A549 (cell line): ENCODE measurements at places on chromosomes 12 and 14.

- no peak for DNase-seq
These were observed 398.0 kb upstream of the FAR2 start for GRCh38 chr12:28750946-28751685.

DNA sequence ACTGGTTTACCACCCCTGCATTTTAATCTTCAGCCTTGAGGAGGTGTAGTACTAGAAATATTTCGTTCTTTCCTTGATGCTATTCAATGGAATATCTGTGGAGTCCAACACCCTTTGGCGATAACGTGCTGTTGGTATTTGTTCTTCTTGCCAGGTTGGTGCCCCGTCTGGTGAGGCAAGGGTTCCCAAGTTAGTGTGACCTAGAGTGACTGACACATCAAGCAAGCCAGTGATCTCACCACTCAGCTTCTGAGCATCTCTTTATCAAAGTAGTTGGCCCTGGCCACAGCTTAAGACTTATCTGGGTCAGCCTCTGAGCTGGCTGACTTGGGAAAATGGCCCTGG is 60.2 kb downstream of the PLXNC1 start:
- no peak for DNase-seq

- DNase-seq: no peak
These were observed 55.2 kb upstream of the TMEM263 start for GRCh38 chr12:106900554-106900953.

DNA sequence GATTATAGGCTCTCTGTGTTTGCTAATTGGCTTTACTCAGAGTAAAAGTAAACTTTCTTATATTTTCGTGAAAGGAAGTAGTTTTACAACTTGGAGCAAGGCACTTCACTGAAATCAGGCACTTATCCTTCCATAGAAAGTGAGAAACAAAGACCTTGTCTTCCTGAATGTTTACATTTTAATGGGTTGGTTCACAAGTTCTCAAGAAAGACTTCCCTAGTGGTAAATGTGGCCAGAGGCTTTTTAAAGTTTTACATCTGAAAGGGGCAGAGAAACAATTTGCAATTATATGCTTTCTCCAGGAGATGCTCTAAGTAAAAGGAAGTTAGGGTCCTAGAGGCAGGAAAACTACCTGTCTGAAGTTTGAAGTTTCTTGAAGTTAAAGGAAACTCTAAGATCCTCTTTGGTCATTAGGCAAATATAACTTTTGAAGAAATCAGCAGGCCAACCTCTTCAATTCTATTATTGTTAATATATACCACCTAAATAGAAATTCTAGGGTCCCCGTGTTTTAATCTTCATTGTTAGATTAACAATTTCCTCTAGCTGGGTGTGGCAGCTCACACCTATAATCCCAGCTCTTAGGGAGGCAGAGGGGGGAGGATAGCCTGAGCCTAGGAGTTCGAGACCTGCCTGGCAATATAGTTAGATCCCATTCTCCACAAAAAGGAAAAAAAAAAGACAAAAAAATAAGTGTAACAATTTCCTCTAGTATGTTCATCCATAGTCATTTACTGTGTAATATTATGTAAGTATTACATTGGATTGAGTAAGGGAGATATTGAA is 644.9 kb upstream of the FOXG1 start:
- DNase-seq: no peak

GRCh38 chr12:17691369-17691768 is 398.6 kb downstream of the RERGL start:
- no peak for DNase-seq

- DNase-seq: no peak
These were observed 19.6 kb upstream of the P2RX7 start for GRCh38 chr12:121113057-121113456.

- DNase-seq: no peak
These were observed 241.4 kb downstream of the FOXG1 start for GRCh38 chr14:29007990-29008389.

- peak; percentile 99 for DNase-seq
These were observed 32.5 kb downstream of the MMP17 start for GRCh38 chr12:131860472-131861260.

DNA sequence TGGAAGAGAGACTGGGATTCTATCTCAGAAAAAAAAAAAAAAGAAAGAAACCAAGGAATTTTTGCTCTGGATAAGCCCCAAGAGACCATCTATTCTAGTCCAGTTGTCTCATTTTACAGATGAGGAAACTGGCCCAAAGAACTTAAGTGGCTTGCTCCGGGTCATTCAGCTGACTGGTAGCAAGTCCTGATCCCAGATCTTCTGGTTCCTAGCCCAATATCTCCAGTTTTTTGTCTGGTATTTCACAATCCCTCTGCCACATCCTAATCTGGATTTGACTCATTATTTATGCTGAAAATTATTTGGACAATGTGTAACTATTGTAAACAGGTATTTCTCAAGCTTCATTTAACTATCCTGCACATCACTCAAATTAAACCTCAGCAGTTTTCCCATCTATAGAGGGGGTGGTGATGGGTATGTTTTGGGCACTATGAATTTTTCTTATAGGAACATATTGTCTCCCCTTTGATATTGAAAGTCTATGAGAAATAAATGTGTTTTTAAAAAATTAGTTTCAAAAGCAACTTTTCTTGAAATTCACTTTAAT is 43.4 kb downstream of the PPP2R5E start:
- no peak for DNase-seq

DNA sequence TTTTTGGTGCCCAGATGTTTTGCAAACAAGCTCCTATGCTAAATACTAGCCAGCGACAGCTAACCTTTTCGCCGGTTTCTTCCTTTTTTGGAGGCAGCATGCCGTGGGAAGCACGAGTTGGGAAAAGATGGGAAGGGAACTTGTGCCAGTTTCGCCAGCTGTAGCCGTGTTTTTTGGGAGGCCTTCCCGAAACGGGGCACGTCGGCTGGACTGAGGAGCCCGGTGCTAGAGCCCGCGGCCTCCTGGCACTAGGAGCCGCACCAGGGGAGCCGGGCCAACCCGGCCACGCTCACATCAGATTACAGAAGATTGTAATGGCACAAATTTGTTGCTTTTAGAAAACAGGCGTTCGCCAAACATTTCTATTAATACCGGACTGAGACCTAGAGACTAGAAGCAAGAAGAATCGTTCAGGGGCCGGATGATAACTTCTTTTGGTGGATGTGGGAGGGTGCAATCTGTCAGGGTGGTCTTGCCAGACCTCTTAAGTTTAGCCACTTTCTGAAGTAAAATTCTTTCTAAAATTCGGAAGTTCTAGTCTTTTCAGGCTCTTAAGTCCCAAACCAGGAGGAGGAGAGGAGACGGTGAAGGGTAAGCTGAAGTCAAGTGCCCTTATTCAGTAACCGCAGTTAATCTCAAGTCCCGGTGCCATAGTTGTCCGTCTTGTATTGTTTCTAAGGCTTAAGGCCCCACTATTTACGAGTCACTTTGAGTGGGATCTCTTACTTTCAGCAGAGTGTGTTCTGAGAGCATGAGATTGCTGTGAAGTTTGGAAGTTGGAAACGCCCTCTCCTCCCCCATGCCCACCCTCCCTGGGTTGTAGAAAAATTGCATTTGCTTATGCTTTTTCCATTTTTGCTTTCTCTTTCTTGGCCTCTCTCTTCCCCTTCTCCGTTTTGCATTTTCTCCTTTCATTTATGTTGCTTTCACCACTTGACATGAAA is 1.3 kb downstream of the RASSF3 start:
- DNase-seq: no peak

- DNase-seq: no peak
These were observed 739 bp downstream of the JPH4 start for GRCh38 chr14:23577710-23578392.
